ENCODE measurements at places on chromosomes 11 and 22. TPM values are rescaled to one million over a fixed set of nuclear protein-coding genes. Genes with fewer than 3 reads are reported as not detected.

GRCh38 chr22:31969789-31970489 is 25.6 kb downstream of the YWHAH start:
- H3K4me1 ChIP-seq: no peaks in the 10 kb centered on the region
- H3K4me3 ChIP-seq: peak overlapping the region; percentile 60
- H3K27me3 ChIP-seq: peaks cover 11% of the 10 kb centered on the region
- peak; percentile 88 for DNase-seq

GRCh38 chr11:129750343-129751292 is 65.0 kb upstream of the TMEM45B start:
- no peaks in the 10 kb centered on the region for H3K4me1 ChIP-seq
- H3K4me3 ChIP-seq: no peak overlapping the region
- peak; percentile 91 for DNase-seq
- peaks cover 23% of the 10 kb centered on the region for H3K27me3 ChIP-seq
- no peaks in the 10 kb centered on the region for H3K36me3 ChIP-seq
- no peak overlapping the region for H3K27ac ChIP-seq

DNA sequence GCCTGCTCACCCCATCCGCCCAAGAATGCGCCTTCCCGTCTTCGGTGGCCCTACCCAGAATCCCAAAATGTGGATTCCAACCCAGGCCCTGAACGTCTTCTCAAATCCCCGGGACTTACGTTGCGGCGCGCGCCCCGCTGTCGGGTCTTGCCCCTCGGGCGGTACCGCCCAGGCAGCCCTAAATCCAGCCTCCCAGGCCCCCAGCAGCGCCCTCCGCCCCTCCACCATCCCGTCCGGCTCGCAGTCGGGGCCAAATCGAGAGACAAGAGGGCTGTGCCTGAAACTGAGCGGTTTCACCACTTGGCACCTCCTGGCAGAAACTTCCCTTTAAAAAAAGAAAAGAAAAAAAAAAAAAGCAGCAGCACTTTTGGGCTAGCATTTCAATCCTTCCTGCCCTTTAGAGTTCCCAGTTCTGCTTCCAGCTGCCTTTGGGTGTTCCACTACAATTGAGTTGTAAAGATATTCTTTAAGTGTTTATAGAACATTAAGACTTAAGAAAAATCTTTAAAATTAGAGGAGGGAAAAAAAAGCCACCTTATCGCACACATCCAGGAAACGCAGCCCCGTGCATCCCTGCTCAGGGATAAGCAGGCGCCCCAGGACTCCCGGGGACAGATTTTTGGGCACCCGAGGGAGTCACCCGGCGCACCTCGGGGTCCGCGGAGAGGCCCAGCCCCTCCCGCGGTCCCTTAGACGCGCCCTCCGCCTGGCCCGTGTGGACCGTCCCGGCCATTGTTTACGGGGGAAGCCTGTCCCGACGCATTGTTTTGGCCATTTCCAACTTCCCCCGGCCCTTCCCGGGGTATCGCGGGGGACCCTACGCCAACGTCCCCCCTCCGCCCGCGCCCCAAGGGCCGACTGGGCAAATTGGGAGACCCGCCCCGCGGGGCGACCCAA is 57.6 kb downstream of the KCNJ4 start:
- H3K36me3 ChIP-seq: no peaks in the 10 kb centered on the region
- DNase-seq: peak; percentile 87
- H3K27me3 ChIP-seq: no peaks in the 10 kb centered on the region
- peaks cover 53% of the 10 kb centered on the region for H3K4me1 ChIP-seq
- peak overlapping the region; percentile 88 for H3K27ac ChIP-seq
- peak overlapping the region; percentile 62 for H3K4me3 ChIP-seq

NAALADL1 gene
- 3.0 TPM for total RNA-seq
